NCI-H69 (cell line): ENCODE measurements at places on chromosomes 6 and 20.

GRCh38 chr20:37661519-37661918 lies 32.3 kb upstream of the CTNNBL1 start:
- no peak for DNase-seq

DNA sequence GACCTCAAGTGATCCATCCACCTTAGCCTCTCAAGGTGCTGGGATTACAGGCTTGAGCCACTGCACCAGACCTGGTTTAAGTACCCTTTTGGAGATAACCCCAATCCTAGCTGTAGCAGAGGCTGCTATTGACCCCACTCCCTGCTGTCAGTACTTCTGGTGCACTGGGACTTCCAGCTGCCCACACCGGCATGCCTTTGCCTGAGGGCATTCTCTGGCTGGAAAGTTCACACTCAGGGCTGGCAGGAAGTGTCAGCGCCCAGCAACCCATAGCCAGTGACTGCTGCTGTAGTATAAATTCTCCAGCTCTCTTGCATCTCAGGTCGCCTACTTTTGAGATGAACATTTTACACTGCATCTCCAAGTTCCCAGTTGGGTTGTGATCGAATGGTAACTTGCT lies 75.3 kb downstream of the UTRN start:
- DNase-seq, result peak; percentile 29

GRCh38 chr6:159985296-159985945 lies 16.5 kb downstream of the IGF2R start:
- DNase-seq, result no peak

DNA sequence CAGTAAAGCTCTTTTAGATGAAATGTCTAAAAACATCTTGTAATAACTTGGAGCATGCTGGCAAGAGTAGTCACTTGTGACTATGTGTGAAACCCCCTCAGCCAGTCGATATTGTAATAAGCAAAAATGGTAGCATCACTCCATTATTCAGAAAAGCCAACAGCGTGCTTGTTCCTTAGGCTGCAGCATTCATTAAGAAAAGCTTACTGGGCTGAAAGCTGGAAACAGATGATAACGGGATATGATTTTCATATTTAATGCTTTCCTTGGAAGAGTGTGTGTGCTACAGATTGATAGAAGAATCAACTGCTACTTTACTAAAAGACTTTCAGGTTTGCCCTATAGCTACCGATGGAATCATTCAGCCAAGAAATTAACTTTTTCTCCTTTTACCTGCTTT lies 20.3 kb downstream of the KIZ start:
- no peak for DNase-seq

DNA sequence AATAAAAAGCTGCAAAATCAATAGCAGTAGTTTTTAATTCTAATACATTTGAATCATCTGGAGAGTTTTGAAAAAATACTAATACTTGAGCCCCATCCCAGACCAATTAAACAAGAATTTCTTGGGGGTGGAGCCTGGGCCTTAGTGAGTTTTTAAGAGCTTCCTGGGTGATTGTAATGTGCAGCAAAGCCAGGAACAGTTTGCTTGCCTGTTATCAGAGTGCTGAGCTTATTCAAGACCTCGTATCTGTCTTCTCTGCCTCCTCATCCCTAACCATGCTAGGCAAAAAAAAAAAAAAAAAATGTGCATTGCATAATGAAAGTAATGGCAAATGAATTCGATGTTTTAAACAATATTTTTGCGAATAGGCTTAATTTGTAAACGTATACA lies 36.4 kb upstream of the MYB start:
- no peak for DNase-seq
